ENCODE measurements at places on chromosomes 12 and 14.

DNA sequence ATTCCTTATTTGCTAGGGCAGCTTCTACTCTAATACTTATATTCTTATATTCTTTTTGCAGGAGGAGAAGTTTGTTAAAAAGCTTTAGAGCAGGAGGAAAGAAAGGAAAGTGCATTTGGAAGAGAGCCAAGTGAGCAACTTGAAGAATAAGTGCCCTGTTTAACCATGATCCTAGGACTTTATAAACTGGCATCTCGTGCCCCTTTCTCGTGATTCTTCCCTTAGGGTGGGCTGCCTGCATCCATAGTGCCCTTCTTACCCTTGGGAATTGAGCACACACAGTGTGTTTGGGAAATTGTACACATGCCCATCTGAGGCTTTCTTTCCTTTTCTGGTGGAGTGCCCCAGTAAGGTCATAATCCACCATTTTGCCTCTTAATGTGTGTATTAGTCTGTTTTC lies 141.9 kb downstream of the NUBPL start:
- no peak for DNase-seq

- no peak for DNase-seq
These were observed 49.9 kb downstream of the LRP6 start for GRCh38 chr12:12217018-12217359.

- peak; percentile 31 for DNase-seq
These were observed 585 bp upstream of the TEAD4 start for GRCh38 chr12:2958432-2959191.

DNA sequence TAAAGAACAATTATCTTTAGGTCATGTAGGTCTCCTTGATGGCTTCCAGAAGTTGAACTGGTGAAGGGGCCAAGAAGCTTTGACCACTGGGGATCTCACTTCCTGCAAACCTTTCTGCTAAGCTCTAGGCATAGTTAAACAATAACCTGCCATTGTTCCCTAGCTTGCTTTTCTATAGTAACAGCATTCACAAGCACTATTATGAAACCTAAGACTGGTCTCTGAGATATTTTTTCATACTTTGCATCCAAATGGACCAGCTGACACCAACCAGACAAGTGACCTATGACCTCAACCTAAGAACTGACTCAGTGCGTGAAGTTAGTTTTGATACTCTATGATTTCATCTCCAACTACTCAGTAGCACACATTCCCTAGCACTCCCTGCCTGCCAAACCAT lies 129.1 kb downstream of the PTPRB start:
- no peak for DNase-seq

DNA sequence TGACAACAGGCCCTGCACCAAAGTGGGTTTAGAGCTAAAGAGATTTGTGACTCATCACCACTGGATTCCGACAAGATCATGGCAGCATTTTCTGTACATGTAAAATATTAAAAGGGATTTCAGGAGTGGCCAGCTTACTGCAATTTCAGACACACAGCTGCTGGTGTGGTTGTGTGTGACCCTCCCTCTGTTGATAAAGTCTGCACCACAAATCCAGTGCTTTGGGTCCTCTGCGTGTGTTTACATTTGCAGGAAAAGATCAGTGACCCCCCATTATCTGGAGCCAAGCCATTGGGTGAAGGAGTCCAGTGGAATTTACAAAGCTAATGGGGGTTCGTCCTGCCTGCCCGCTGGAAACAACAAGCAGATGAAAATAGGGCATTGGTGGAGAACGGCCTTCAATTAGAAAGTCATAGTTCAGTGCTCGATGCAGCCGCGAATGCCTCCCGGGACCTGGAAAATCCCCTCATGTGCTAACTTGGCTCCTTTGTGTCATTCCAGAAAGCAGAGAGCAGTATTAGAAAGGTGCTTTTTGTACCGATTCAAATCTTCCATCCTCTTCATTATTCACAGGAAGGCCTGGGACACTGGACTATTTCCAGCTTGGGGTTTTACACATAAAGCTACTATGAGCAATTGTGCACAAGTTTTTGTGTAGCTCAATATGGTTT lies 188.5 kb upstream of the TMEM132C start:
- DNase-seq = no peak

GRCh38 chr12:79451978-79452377 lies 238.8 kb downstream of the PAWR start:
- DNase-seq = no peak

- peak; percentile 85 for DNase-seq
These were observed 10.3 kb downstream of the EXOC3L4 start for GRCh38 chr14:103104654-103105452.

GRCh38 chr12:113030875-113031525 lies 25.5 kb upstream of the DTX1 start:
- DNase-seq = no peak

- DNase-seq = no peak
These were observed 465.2 kb downstream of the SOX5 start for GRCh38 chr12:23484238-23484637.

GRCh38 chr12:3182426-3182825 lies 105.2 kb downstream of the TSPAN9 start:
- DNase-seq = no peak

DNA sequence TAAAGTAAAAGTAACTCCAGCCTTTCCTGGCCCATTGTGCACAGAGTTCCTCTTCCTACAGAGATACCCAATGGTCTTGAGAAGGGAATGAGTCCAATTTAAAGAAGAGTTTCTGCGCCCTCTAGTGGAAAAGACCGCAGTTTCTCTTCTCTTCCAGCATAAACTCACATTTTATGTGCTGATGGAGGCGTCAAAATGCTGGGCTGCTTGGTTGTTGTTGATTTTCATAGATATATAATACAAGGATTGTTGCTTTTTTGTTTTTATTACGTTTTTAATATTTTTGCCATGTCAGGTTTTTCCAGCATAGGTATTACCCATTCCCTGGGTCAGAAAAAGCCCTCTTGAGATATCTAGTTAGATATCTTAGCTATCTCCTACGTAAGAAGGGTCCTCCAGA lies 356.9 kb upstream of the STXBP6 start:
- DNase-seq = peak; percentile 30

- no peak for DNase-seq
These were observed 10.8 kb downstream of the TMEM179 start for GRCh38 chr14:104593710-104594136.

GRCh38 chr12:113852264-113852663 lies 113.9 kb downstream of the RBM19 start:
- DNase-seq = no peak
